ENCODE measurements at places on chromosomes 4 and X. TPM values are rescaled to one million over a fixed set of nuclear protein-coding genes. Genes with fewer than 3 reads are reported as not detected.

DNA sequence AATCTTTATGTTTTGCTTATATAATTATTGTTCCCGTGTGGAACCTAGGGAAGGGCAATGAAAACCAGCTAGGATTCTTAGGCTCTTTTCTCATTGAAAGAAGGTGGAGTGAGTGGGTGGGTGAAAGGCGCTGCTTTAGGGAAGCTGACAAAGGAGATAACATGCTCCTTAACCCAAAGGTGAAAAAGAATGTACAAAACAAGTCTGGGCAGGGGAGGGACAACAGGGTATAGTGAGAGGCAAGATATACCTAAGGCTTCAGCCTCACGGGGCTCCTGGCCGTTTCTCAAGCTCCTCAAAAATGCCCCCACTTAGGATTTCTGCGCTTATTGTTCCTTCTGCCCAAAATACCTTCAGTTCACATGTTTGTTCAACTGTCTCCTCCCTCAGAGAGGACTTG lies 1.8 kb downstream of the SH2D1A start:
- peaks cover 3% of the 10 kb centered on the region for H3K4me1 ChIP-seq
- no peak overlapping the region for H3K27ac ChIP-seq
- DNase-seq = no peak
- no peaks in the 10 kb centered on the region for H3K36me3 ChIP-seq
- H3K27me3 ChIP-seq = no peaks in the 10 kb centered on the region

GRCh38 chr4:156781852-156782251 lies 189.7 kb downstream of the PDGFC start:
- peak overlapping the region; percentile 0 for H3K27ac ChIP-seq
- H3K4me1 ChIP-seq = peaks cover 10% of the 10 kb centered on the region
- H3K36me3 ChIP-seq = no peaks in the 10 kb centered on the region
- H3K4me3 ChIP-seq = no peak overlapping the region
- DNase-seq = no peak
- no peaks in the 10 kb centered on the region for H3K27me3 ChIP-seq

The MUC7 gene
- total RNA-seq = not detected

The NXF2B gene
- total RNA-seq = not detected

The ANXA3 gene
- 45.7 TPM for total RNA-seq

The FRAS1 gene
- 3.1 TPM for total RNA-seq

The MAOA gene
- total RNA-seq = 176 TPM

The CT45A10 gene
- not detected for total RNA-seq

The GPRASP2 gene
- total RNA-seq = 10.1 TPM

- H3K4me3 ChIP-seq = no peak overlapping the region
- no peak overlapping the region for H3K27ac ChIP-seq
- H3K27me3 ChIP-seq = no peaks in the 10 kb centered on the region
Observed at GRCh38 chrX:130295519-130296296, 27.0 kb upstream of the ZNF280C start.

GRCh38 chrX:57565198-57565597 lies 26.6 kb upstream of the ZXDB start:
- H3K4me3 ChIP-seq = no peak overlapping the region
- no peaks in the 10 kb centered on the region for H3K4me1 ChIP-seq
- no peak overlapping the region for H3K27ac ChIP-seq

The NUP62CL gene
- total RNA-seq = 2.5 TPM

The TLR6 gene
- 1.1 TPM for total RNA-seq

The LGI2 gene
- total RNA-seq = 0.04 TPM

The AFM gene
- not detected for total RNA-seq
